ENCODE measurements at places on chromosomes 16 and 17.

- no peak overlapping the region for H3K4me3 ChIP-seq
- peaks cover 77% of the 10 kb centered on the region for H3K36me3 ChIP-seq
- H3K27me3 ChIP-seq: no peaks in the 10 kb centered on the region
- peaks cover 82% of the 10 kb centered on the region for H3K4me1 ChIP-seq
Observed at GRCh38 chr17:78137392-78138203, 7.0 kb downstream of the TMC8 start.

GRCh38 chr17:36117505-36118382, 14.1 kb downstream of the CCL4 start:
- no peak for DNase-seq
- no peaks in the 10 kb centered on the region for H3K4me1 ChIP-seq
- H3K36me3 ChIP-seq: no peaks in the 10 kb centered on the region
- H3K27me3 ChIP-seq: no peaks in the 10 kb centered on the region
- no peak overlapping the region for H3K27ac ChIP-seq

GRCh38 chr17:35761601-35762000, 914 bp downstream of the C17orf50 start:
- no peak overlapping the region for H3K27ac ChIP-seq
- H3K36me3 ChIP-seq: no peaks in the 10 kb centered on the region
- H3K4me1 ChIP-seq: peaks cover 8% of the 10 kb centered on the region
- DNase-seq: no peak

DNA sequence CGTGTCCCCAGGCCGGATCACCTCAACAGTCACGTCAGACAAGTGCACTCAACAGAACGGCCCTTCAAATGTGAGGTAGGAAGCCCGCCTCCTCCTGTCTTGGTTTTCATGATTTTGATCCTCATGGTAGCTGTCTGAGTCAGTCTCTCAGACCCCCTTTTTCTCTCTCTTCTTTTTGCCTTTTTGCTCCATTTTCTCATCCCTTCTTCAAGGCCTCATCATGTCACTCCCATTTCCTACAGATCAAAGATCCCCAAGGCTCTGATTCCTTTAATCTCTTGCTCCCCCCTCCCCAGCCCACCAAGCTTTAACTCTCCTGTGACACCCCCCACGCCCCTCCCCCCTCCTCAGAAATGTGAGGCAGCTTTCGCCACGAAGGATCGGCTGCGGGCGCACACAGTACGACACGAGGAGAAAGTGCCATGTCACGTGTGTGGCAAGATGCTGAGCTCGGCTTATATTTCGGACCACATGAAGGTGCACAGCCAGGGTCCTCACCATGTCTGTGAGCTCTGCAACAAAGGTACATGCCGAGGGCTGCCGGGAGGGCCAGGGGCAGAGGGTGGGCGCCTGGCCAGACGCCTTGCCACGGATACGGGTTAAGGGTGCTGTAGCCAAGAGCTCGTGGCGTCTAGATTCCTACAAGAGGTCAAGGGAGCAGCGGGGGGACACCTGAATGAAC, 2.0 kb downstream of the MAZ start:
- H3K27me3 ChIP-seq: peaks cover 8% of the 10 kb centered on the region
- H3K4me3 ChIP-seq: peak overlapping the region; percentile 86
- peak overlapping the region; percentile 97 for H3K27ac ChIP-seq
- H3K36me3 ChIP-seq: peaks cover 25% of the 10 kb centered on the region
- DNase-seq: no peak

GRCh38 chr17:2214047-2214928, 89.3 kb downstream of the SMG6 start:
- H3K4me1 ChIP-seq: peaks cover 45% of the 10 kb centered on the region
- H3K36me3 ChIP-seq: peaks cover 4% of the 10 kb centered on the region
- DNase-seq: no peak
- H3K27ac ChIP-seq: peak overlapping the region; percentile 95
- H3K27me3 ChIP-seq: no peaks in the 10 kb centered on the region

DNA sequence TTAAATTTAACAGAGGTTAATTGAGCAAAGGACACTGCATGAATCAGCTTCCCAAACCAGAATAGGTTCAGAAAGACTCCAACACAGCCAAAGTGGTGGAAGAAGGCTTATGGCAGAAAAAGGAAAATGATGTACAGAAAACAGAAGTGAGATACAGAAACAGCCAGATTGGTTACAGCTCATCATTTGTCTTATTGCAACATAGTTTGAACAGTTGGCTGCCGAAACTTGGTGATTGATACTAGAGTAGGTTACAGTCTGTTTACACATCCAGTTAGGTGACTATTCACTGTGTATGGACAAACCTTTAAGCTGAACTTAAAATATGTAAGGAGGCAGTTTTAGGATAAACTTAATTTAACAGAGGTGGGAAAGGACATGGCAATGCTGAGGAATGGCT, 18.3 kb downstream of the TMEM100 start:
- no peak overlapping the region for H3K4me3 ChIP-seq
- H3K27ac ChIP-seq: no peak overlapping the region
- H3K4me1 ChIP-seq: no peaks in the 10 kb centered on the region
- H3K27me3 ChIP-seq: no peaks in the 10 kb centered on the region
- DNase-seq: no peak

GRCh38 chr17:37239690-37240334, 136.0 kb upstream of the C17orf78 start:
- H3K4me1 ChIP-seq: no peaks in the 10 kb centered on the region
- H3K27me3 ChIP-seq: no peaks in the 10 kb centered on the region
- H3K36me3 ChIP-seq: no peaks in the 10 kb centered on the region
